ENCODE measurements at places on chromosomes 7 and 10. TPM values are rescaled to one million over a fixed set of nuclear protein-coding genes. Genes with fewer than 3 reads are reported as not detected.

DNA sequence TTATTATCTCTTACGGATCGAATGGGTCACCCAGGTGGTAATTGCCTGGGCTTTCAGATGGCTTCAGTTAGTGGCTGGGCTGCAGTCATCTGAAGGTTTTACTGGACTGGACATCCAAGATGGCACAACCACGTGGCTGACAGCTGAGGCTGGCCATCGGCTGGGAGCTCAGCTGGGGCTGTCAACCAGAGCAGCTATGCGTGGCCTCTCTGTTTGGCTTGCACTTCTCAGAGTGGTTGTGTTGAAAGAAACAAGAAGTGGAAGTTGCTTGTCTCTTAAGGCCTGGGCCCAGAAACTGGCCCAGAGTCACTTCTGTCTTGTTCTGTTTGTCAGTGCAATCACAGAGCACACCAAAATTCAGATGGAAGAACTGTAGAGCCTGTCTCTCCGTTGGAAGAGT, 5.7 kb upstream of the GDI2 start:
- DNase-seq, result no peak

- no peak for DNase-seq
Observed at GRCh38 chr7:110839866-110840265, 251.1 kb upstream of the LRRN3 start.

DNA sequence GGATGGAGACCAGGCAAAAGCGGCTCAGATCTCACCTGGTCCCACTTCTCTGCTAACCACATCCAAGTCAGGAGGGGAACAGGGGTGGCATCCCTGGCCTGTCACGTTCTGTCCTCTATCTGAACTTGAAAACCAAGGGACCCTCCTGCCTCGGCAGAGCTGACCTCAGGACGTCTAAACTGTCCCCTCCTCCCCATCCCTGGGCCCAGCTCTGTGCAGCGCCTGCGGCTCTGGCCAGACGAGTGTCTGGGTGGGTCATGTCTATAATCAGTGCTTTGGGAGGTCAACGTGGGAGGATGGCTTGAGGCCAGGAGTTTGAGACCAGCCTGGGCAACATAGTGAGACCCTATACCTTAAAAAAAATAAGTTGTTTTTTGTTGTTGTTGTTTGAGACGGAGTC, 70.0 kb upstream of the ZNF479 start:
- DNase-seq, result no peak

DNA sequence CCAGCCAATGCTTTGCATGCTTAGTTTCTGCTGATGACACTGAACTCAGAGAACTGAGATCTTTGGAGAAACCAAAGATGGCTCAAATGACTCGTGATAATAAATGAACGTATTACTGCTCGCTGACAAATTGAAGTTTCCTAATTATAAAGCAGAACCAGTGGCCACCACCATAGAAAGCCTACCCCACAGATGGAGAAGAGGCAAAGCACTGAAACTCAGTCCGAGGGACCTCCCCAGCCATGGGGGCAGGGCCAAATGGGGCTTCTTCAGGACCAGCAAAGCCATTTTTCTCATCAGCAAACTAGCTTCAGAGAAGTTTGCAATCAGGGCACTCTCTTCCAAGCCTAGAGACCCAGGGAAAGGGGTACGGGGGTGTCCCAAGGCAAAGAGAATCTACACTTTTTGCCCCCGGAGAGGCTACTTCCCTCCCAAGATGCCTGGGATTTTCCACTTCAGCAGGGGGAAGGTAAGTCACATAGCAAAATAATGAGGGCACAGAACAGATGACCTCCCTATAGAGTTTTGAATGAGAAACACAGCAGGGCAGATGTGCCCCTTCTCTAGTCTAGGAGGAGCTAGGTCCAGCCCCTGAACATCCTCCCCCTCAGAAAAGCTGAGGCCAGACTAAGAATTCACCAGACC, 4.3 kb upstream of the IL6 start:
- DNase-seq, result no peak

GRCh38 chr7:128933180-128933891, 4.4 kb upstream of the IRF5 start:
- DNase-seq, result no peak

DNA sequence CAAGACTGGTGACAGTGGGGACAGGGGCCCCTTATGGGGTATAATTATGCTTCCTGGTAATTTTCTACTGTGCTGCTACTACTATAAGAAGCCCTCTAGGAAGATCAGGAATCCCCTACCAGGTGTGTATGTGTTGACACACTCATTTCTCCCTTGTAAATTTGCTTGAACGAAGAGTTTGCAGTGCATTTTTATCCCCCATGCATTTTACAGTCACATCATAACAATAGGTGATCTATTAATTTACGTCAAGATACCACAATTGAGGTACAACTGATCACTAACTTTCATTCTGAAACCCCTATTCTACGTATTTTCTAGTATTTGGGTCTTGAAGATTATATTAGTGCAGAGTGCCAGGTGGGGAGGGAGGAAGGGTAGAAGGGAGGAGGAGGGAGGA, 252.2 kb downstream of the NSUN6 start:
- DNase-seq, result no peak

DNA sequence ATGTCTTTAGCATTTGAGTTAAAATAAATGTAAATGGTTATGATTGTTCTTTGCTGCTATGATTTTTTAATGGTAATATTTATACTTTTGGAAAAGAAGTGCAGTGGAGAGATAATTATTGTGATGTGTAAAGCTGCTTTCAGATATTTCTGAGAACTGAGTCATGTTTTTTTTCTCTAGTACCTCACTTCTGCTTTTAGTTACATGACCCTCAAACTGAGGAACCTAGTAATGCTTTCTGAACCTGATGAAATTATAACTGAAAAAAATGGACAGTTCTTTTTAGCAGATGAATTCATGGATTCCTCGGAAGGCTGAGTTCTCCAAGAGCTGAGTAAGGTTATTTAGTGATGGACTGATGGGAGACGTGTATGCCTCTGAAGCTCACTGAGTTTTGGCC, 167.8 kb downstream of the CDCA7L start:
- DNase-seq, result no peak

DNA sequence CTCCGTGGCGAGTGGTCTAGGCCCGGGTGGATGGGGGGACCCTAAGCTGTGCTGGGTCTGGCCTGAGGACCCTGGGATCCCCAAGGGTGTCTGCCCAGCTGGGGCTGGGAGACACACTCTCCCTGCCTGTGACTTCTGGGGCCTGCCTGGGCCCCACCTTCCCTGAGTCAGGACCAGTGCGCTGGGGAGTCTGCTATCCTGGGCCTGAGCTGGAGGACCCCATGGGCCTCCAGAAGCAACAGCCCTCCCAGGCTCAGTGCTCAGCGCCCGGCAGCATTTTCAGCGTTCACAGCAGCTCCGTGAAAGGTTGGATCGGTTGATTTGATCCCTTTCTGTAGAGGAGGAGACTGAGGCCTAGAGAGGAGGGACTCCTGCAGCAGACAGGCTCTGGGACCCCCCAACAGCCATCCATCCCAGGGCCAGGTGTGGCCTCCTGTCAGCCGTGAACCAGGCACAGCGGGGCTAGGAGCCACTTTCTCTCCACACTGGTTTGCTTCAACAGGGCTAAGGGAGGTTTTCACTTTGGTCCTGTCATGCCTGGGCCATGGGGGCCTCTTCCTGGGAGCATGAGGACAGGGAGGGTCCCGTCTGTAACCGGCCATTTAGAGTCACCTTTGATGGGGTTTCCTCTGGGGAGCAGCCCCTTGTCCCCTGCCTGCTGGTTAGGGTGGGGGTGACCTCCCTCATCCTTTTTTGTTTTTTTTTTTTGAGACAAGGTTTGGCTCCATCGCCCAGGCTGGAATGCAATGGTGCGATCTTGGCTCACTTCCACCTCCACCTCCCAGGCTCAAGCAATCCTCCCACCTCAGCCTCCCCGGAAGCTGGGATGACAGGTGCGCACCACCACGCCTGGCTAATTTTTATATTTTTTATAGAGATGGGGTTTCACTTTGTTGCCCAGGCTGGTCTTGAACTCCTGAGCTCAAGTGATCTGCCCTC, 12.4 kb downstream of the FOXL3 start:
- DNase-seq, result no peak

Gene KAZALD1
- total RNA-seq, result 7.8 TPM

Gene PDE6C
- total RNA-seq, result not detected

Measured in left ventricle myocardium superior (tissue), 1 donor.